Stimulated activated CD8-positive, alpha-beta memory T cell treated with anti-CD3 and anti-CD28 coated beads, Interleukin-7, amount 100 ng/mL, for 1 hour (primary cell): ENCODE measurements at places on chromosomes 11 and 22.

GRCh38 chr11:102599642-102600261, 25.4 kb downstream of the MMP20 start:
- DNase-seq: no peak

GRCh38 chr11:28223577-28223976, 115.4 kb downstream of the METTL15 start:
- no peak for DNase-seq

- DNase-seq: no peak
Observed at GRCh38 chr11:31477528-31478222, 31.7 kb downstream of the IMMP1L start.

DNA sequence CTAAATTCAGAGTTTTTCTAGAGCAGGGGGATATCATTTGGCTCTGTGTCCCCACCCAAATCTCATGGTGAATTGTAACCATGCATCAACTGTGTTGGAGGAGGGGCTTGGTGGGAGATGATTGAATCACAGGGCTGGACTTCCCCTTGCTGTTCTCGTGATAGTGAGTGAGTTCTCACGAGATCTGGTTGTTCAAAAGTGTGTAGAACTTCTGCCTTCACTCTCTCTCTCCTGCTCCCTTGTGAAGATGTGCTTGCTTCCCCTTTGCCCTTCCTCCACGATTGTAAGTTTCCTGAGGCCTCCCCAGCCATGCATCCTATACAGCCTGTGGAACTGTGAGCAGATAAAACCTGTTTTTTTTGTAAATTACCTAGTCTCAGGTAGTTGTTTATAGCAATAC, 22.0 kb upstream of the FBLN1 start:
- DNase-seq: no peak

- no peak for DNase-seq
Observed at GRCh38 chr11:12164061-12165014, 53.9 kb downstream of the MICAL2 start.

- no peak for DNase-seq
Observed at GRCh38 chr11:1708716-1709115, 11.7 kb downstream of the KRTAP5-6 start.

GRCh38 chr11:72224564-72225410, at the start of gene INPPL1:
INPPL1 (plus strand) TSS chr11:72224767; CDS start chr11:72224985, 218 bp downstream.
- no peak for DNase-seq

GRCh38 chr11:44562845-44563460, 2.5 kb upstream of the CD82 start:
- no peak for DNase-seq

GRCh38 chr11:63666874-63667273, 4.3 kb downstream of the ATL3 start:
- DNase-seq: no peak

GRCh38 chr11:45995342-45995734, 72.9 kb downstream of the LARGE2 start:
- DNase-seq: no peak

DNA sequence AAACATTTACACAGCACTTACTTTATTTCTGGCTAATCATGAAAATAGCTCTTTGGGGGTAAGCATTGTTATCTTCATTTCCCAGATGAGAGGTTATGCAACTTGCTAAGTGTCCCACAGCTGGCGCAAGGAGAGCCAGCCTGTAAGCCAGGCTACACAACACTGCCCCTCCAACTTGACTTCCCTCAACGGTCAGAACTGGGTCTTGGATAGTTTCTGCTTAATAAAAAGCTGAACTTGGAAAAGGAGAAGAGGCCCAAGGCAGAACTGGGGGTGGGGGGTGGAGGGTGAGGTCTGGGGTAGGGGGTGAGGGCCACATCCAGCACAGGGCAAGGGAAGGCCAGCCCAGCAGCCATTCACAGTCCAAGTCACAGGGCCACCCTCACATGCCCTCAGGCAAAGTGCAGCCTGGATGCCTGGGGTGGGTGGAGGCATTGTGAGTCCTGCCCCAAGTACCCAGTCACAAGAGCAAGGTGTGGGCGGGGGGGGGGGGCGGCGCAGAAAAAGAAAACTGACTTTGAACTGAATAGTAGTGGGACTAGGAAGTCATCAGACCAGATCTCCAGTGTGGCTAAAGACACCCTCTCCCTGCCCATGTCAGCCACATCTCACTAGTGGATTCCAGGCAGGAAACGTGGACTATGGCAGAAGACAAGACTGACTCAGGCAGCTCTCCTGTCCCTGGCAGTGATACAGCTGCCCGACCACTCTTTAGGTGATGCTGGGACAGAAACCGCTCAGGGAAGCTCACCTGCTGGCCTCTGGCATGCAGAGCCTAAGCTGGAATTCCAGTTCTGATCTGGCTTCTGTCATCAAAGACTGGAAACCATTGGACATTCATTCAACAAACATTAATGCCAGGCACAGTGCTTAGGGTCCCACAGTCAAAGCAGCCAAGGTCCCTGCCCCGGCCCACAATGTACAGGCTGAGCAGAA, 52.4 kb downstream of the PACSIN2 start:
- DNase-seq: no peak

DNA sequence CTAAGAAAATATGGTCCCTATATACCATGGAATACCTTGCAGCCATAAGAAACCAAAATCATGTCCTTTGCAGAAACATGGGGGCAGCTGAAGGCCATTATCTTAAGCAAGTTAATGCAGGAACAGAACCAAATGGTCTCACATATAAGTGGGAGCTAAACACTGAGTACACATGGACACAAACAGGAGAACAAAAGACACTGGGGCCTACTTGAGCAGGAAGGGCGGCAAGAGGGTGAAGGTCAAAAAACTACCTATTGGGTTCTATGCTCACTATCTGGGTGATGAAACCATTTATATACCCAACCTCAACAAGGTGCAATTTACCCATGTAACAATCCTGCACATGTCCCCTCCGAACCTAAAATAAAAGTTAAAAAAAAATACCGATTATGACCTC, 22.5 kb downstream of the GAS2 start:
- DNase-seq: no peak

DNA sequence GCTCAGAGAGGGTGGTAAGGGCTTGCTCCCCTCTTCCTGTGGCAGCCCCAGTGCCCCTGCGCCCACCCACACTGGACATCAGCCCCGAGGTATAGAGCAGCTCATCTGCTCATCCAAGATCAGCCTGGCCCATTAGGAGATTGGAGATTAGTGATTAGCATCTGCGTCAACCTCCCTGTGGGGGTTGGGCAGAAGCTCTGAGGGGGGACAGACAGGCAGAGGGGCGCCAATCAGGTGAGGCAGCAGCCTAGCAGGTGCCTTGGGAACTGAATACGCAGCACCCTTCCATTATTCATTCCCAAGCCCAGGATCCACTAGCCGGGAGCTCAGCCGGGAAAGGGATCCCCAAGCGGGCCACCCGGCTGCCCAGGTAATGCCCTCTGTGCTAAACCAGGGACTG, 11.0 kb downstream of the SMTN start:
- no peak for DNase-seq
